ENCODE measurements at places on chromosomes 4 and X. TPM values are rescaled to one million over a fixed set of nuclear protein-coding genes. Genes with fewer than 3 reads are reported as not detected.

DNA sequence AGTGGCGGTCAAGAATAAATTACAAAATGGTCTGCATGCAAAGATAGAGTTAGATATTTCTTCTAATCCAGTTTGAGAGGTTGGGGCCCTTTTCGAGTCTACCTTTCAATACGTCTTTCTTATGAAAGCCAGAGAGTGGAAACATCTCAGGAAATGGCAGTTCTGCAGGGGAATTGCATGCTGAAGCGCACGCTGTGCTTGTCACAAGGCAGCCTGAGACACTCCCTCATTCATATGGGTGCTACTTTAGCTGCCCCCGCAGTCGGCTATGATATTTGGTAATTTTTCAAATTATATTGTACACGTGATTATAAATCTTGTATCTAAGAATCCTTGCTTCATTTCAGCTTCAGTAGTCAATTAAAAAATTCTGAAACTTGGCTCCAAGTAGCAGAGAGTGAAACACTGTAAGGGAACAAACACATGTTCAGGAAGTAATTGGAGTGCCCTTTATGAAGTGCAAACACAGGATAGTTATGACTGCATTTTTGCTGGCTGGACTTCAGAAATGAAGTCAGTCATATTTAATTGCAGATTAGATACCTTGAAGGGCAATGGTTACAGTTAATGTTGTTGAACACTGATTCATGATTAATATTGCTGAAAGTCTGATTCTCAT lies 145.5 kb upstream of the NAP1L5 start:
- DNase-seq: no peak

DNA sequence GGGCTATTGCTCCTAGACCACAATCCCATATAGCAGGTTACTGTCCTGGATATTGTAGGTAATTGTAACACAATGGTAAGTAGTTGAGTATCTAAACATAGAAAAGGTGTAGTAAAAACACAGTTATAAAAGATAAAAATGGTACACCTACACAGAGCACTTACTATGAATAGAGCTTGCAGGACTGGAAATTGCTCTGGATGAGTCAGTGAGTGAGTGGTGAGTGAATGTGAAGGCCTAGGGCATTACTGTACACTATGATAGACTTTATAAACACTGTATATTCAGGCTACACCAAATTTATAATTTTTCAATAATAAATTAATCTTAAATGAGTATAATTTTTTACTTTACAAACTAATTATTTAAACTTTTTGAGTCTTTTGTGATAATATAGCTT lies 425.7 kb downstream of the PABPC4L start:
- no peak for DNase-seq

CWH43 gene
- not detected for total RNA-seq

PDGFC gene
- total RNA-seq: 9.1 TPM

THOC2 gene
- total RNA-seq: 20.0 TPM

GRCh38 chrX:129565046-129565650 lies 25.1 kb downstream of the OCRL start:
- no peak for DNase-seq

DNA sequence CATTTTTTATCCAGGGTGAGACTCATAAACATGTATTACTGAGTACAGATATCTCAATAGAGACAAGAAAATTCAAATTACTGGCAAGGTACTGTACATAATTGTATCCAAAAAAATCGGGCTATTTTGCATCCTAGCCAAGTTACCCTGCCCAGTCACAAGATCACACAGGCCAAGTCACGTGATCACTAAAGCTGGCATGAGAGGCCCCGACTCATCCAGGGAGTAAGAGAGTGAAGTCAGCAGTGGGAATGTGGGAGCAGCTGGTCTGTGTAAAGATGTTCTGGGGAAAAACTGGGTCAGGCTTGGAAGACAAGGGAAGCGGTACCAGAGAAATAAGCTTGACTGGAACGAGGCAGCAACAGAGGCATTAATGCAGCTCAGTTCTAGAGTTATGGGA lies 119.3 kb upstream of the STS start:
- no peak for DNase-seq

- DNase-seq: peak; percentile 69
These were observed 107.9 kb upstream of the ELOVL6 start for GRCh38 chr4:110306303-110306702.

DNA sequence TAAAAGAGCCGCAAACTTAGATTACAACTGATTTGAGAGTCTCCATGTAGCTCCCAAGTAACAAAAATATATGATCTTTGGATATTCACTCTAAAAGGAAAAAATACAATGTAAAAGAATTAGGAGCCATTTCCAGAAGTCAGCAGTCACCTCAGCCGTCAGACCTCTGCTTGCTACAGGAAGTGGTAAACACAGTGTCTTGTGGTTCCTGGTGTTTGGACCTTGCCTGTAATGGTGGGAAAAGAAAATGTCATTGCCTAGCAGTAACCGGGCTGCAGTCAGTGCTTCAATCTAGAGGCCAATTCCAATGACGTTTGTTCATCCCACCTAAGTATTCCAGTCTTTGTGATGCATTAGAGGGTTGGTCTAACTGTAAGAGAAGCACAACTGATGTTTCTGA lies 28.9 kb upstream of the SMIM31 start:
- DNase-seq: no peak

- no peak for DNase-seq
These were observed 17.7 kb upstream of the CPE start for GRCh38 chr4:165360985-165361670.

FAM114A1 gene
- total RNA-seq: 52.6 TPM

DNA sequence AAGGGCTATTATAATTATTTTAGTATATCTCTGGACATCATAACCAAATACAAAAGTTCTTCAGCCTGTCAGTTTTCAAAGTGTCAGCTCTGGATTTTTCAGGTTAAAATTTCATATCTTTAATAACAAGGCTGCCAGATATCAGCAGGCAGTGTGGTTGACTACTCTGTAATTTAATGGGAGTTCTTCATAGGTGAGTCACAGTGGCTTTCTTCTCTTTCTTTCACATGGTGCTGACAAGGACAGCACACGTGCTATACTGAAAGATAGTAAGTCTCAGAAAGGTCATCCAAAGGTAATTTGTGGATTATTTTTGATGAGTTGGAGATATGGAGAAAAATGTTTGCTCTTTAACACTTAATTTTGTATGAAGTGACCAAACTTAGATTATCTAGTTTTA lies 43.2 kb downstream of the GALNT7 start:
- no peak for DNase-seq

SCD5 gene
- 1.6 TPM for total RNA-seq

DNA sequence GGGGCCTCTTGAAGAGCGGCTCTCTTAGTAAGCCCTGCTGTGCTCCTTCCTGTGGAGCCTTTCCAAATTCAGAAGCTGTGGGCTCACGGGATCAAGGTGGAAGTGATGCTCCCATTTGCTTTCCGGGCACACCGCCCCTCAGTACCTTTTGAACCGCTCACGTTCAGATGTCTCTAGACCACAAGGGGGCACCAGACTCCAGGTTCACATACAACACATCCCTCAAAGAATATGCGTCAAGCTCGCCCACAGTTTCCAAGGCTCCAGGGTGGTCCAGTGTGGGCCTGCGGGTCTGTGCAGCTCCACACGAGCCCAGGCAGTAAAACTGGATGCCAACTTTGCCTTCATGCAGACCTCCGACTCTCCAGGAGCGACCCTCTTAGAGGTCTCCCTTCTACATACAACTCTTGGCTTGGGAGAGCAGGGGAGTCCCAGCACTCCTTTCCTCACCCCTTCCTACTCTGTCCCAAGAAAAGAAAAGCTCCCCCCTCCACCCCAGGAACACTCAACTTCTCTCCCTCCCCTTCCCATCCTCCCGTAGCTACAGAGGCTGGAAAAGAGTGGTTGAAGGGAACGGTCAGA lies 11.0 kb downstream of the SUPT20HL1 start:
- DNase-seq: peak; percentile 48

- peak; percentile 44 for DNase-seq
These were observed 158.7 kb downstream of the DCHS2 start for GRCh38 chr4:154332681-154333421.

TXK gene
- 1.1 TPM for total RNA-seq

PAK3 gene
- 0.83 TPM for total RNA-seq

HTRA3 gene
- 1.6 TPM for total RNA-seq

GRCh38 chr4:121794505-121795188 lies 6.5 kb upstream of the EXOSC9 start:
- no peak for DNase-seq

DNA sequence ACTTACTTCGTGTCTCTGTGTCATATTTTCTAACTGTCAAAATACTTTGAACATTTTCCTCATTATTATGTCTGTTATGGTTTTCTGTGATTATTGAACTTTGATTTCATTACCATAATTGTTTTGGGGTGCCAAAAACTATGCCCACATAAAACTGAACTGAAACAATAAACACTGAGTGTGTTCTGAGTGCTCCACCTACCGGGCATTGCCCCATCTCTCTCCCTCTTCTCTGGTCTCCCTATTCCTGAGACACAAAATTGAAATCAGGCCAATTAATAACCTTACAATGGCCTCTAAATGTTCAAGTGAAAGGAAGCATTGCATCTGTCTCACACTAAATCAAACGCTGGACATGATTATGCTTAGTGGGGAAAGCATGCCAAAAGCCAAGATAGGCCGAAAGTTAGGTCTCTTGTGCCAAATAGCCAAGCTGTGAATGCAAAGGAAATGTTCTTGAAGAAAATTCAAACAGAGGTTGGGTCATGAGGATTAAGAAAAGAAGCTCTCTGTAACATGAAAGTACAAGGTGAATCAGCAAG lies 972.3 kb downstream of the PCDH7 start:
- no peak for DNase-seq

SSX1 gene
- total RNA-seq: 0.13 TPM

- peak; percentile 56 for DNase-seq
These were observed 61.5 kb upstream of the MMAA start for GRCh38 chr4:145557720-145558119.

DNA sequence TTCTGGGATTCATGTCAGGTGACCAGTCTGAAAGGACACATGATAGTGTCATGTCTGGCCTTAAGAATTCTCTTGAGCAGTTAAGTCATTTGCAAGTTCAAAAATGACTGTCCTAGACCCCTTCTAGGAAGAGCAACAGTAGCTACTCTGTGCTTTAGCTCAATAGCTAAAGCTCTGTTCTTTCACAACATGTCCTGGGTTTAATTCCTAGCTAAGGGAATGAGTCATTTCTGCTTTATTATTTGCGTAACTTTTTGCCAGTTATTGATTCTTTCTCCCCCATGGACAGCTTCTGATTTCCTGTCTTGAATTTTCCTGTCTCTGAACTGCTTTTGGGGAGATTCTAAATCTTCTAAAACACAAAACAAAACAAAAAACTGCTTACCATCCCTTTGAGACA lies 1055.8 kb upstream of the DIAPH2 start:
- DNase-seq: no peak

DNA sequence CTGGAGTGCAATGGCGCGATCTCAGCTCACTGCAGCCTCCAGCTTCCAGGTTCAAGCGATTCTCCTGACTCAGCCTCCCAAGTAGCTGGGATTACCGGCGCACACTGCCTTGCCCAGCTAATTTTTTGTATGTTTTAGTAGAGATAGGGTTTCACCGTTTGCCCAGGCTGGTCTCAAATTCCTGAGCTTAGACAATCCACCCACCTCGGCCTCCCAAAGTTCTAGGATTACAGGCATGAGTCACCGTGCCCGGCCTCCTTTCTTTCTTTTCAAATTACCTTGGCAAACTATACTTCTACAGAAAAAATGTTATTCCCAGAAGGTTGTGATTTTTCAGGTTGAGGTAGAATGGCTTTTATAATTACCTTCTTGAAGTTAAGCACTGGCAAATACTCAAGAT lies 321.9 kb upstream of the PRPS2 start:
- no peak for DNase-seq

GRCh38 chr4:3221184-3221494 lies 27.8 kb upstream of the MSANTD1 start:
- no peak for DNase-seq

DNA sequence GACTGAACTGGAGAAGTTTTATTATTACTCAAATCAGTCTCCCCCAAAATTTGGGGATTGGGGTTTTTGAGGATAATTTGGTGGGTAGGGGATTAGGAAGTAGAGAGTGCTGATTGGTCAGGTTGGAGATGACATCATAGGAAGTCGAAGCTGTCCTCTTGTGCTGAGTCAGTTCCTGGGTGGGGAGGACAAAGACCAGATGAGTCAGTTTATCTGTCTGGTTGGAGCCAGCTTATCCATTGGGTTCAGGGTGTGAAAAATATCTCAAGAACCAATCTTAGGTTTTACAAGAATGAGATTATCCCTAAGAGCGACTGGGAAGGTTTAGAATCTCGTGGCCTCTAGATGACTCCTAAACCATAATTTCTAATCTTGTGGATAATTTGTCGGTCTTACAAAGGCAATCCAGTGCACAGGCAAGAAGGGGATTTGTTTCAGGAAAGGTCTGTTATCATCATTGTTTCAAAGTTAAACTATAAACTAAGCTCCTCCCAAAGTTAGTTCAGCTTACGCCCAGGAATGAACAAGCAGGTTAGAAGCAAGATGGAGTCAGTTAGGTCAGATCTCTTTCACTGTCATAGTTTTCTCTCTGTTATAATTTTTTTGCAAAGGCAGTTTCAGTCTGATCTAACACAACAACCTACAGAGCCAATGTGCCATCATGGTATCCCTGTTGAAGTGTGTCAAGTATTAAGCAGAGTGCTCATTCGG lies 274.5 kb downstream of the SLC7A11 start:
- no peak for DNase-seq

IGSF1 gene
- 0.40 TPM for total RNA-seq

GRCh38 chr4:74453037-74453635 lies 8.2 kb downstream of the AREG start:
- no peak for DNase-seq

GRCh38 chr4:125011646-125012045 lies 299.1 kb upstream of the ANKRD50 start:
- DNase-seq: no peak

DNA sequence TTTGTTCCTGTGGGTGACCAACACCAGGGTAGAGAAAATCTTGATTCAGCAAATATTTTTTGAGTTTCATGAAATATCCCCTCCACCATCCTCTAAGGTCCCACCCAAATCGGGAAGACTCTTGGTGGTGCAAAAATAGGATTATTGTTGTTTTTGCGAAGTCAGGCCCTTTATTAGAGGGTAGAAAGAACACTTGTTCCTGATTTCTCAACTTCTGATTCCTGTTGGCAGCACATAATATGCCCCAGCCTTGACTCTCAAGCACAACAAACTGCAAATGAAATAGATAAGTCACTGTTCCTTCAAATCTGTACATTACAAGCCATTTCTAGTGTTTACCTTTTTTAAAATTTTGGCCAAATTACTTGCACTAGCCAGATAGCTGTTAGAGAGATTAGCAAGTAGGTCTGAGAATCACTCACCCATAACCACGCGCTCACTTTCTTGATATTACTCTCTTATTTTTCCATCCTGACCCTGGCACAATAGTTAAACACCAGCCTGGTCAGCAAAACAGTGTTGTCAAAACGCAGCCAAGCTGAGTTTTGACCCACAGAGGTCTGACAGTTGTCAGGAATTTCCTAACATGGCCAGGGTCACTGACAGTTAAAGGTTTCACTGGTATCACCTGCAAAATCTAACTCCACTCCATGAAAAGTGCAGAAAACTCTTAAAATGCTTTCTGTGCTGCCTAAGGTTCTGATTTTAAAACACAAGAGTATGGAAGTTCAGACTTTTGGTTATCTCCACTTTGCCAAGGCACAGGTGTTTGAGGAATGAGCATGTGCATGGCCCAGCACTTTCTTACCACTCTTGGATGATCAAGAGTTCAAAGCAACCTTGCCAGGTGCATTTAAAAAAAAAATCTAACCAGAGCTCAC lies 69.8 kb downstream of the RBM47 start:
- DNase-seq: peak; percentile 82

MAGEC2 gene
- not detected for total RNA-seq
